Sciatic nerve (tissue), 2 donors: ENCODE measurements at places on chromosomes 11 and 22.

DNA sequence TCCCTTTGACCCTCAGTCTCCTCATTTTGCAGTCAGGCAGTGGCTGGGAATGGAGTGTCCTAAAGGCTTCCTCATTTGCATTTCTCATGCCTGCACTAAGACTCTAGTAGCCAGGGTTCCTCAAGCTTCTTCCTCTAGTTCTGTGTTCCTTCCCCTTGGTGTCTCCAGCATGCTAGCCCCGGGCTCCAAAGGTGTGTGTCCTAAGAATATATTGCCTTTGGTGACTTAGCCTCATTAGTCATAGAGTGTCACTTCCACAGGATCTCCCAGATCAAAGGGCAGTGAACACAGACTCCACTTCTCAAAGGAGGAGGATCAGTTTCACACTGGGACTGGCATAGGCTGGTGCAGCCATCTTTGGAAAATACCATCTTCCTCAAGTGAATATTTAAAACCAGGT lies 21.4 kb upstream of the ACER3 start:
- DNase-seq: no peak

DNA sequence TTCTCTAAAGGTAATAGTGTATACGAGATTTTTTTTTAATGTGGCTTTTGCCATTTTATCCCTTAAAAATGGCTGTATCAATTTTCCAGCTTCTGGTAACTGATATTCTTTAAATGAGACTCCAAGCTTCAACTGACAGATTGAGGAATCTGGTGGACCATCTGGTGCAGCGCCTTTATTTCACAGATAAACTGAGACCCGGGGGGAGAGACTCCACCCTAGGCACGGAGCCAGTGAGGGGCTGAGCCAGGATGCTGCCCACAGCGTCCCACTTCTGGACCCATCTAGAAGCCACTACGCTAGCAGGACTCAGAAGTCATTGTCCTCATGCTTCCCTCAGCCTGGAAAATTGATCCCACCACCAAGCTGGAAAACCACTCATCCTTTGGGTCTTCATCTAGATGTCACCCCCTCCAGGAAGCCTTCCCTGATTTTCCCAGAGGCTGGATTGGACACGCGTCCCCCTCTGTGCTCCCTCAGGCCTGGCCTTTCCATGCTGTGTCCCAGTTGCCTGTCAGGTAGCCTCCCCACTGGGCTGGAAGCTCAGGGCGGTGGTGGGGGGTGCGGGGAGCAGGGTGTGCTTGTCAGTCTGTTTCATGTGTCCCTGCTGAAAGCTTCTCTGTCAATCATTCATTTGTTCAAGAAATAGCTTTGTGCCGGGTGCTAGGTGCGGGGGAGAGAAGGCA lies 12.3 kb upstream of the CD5 start:
- no peak for DNase-seq

DNA sequence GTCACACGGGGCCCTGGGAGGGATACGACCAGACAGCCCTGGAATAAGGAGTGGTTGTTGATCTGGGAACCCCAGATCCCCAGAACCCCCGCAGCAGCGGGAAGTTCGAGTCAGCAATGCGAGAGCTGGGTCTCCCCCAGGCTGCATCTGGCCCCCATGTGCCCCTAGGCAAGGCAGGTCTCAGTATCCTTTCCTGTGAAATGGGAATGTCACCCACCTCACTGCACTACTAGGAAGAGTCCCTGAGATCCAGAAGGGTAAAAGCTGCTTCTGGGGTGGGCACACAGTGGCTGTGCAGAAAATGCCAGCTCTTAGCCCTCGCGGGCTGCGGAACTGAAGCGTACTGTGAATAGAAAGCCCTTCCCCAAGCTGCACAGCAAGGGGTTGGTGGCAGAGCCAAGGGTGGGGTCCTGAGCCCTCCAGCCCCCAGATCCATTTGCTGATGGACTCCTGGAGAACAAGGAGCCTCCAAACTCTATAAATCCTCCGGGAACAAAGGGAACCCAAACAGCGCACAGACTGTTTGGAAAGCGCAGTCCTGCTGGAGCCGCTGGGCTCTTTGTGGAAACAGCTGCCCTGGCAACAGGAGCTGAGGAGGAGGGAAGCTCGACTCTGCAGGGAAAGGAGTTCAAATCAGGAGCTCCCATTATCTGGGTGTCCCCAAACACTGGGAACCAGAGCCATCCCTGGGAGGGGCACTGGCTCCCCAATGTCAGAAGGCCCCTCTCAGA lies 68.2 kb upstream of the SHISAL1 start:
- no peak for DNase-seq

DNA sequence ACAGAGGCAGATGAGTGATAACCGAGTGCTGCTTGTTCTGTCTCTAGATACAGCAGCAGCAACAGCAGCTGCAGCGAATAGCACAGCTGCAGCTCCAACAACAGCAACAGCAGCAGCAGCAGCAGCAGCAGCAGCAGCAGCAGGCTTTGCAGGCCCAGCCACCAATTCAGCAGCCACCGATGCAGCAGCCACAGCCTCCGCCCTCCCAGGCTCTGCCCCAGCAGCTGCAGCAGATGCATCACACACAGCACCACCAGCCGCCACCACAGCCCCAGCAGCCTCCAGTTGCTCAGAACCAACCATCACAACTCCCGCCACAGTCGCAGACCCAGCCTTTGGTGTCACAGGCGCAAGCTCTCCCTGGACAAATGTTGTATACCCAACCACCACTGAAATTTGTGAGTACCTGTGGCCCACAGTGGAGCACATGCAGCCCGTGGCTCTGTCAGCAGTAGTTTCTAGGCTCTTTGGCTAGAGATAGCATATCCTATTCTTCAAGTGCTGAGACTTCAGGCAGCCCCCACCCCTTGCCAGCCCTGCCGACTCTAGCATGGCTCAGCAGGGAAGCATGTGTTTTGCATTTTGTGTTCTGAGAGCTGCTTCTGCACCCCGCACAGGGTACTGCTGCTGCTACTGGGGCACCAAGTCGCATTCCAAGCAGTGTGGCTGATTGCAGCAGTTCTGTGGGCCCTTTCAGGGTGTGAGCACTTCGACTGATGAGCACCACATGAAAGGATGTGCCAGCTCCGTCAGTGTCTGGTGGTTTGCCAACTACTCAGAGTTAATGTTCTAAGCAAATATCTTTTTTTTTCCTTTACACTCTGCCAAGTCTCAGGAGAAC lies 59.2 kb downstream of the MED15 start:
- no peak for DNase-seq

DNA sequence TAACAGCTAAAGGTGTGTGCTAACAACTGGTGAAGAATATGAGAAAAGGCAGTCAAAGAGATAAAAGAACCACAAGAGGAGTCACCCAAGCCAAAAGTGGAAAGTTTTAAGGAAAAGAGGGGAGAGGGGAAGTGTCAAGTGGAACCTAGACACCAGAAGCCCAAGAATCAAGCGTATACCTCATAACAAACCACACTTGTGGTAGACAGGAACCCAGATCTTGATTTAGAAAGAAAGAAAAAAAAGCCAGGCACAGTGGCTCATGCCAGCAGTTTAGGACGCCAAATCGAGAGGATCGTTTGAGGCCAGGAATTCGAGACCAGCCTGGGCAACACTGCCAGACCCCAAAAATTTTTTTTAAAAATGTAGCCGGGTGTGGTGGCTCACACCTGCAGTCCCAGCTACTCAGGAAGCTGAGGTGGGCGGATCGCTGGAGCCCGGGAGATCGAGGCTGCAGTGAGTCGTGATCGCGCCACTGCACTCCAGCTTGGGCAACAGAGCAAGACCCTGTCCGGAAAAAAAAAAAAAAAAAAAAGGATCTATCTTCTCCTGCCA lies 877 bp downstream of the SLC25A17 start:
- no peak for DNase-seq

GRCh38 chr11:279966-280705 lies 1.9 kb downstream of the NLRP6 start:
- DNase-seq: peak; percentile 57

- no peak for DNase-seq
Measured at GRCh38 chr11:14418801-14419417, 59.9 kb upstream of the RRAS2 start.

DNA sequence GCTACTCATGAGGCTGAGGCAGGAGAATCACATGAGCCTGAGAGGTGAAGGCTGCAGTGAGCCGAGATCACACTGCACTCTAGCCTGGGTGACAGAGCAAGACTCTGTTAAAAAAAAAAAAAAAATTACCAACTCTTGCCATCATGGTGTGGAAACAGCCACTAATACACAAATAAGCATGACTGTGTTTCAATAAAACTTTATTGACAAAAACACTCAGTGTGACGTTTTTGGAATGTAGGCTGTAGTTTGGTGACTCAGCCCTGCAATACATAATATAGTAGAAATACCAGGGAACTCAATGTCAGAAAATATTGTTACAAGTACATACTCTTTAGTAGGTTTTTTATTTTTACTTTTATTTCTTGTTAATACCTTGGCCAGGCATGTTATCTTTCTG lies 207.1 kb downstream of the CASP12 start:
- no peak for DNase-seq

DNA sequence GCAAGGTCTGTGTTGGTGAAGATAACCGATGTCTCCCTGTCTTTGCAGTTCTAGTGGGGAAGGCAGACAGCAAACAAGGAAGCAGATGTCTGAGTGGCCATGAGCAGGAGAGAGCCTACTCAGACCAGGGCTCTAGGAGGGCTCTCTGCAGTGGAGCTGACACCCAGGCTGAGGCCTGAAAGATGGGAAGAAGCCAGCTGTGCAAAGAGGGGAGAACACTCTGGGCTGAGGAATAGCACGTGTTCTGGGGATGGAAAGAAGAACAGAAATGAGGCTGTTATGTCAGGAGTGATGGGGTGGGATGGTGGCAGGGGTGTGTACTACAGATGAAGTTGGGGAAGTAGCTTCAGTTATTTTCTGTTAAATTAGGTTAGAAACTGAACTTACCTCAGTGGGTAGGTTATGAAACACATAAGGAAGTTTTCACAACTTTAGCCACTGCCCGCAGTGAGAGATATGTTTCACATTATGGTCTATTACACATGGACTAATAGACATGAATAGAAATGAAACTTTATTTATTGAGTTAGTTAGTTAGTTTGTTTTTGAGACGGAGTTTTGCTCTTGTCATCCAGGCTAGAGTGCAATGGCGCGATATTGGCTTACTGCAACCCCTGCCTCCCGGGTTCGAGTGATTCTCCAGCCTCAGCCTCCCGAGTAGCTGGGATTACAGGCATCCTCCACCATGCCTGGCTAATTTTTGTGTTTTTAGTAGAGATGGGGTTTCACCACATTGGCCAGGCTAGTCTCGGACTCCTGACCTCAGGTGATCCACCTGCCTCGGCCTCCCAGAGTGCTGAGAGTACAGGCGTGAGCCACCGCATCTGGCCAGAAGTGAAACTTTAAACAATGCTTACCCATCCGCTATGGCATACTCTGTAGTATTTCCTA lies 7.8 kb downstream of the DCPS start:
- no peak for DNase-seq
